ENCODE measurements at places on chromosomes 4 and X.

DNA sequence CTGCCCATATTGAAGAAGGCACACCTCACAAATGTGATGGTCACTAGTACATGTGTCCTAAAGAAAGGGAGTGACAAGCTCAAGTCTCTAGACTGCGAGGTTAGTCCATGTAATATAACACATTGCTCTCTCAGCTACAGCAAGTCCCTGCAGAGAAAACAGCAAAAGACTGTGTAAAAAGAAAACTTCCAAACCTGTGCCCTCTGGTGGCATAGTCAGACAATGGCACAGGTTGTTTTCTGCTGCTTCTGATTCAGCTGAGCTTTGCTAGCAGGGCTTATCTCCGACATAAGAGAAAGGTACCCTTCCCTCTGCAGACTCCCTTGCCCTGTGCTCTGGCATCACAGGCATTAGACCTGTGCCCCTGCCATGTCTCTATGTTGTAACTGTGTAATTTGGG is 1.4 kb upstream of the SERPINA7 start:
- no peak for DNase-seq

DNA sequence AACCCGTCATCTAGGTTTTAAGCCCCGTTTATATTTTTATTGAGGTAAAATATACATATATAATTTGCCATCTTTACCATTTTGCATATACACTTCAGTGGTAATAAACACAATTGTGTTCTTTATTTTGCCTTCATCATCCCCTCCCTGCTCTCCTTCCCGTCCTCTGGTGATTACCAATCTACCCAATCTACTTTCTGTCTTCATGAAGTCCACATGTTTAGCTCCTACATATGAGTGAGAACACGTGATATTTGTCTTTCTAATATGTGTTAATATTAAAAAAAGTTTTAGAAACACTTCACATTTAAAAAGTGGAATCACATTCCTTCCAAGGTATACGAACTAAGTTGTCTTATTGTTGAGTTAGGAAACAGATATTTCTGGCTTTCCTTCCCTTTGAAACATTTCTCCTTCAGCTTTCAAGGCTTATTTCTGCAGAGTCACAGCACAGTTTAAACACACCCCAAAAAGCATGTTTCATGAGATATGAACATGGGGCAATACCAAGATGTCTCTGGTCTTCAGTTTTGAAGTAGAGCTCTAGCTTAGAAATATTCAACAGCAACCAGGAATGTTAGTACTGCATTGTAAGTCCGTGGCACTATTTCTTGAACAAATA is 35.9 kb downstream of the GYPA start:
- no peak for DNase-seq

GRCh38 chr4:183637461-183637860 is 21.5 kb downstream of the RWDD4 start:
- peak; percentile 38 for DNase-seq

- no peak for DNase-seq
These were observed 49.5 kb downstream of the JADE3 start for GRCh38 chrX:46961574-46962283.

DNA sequence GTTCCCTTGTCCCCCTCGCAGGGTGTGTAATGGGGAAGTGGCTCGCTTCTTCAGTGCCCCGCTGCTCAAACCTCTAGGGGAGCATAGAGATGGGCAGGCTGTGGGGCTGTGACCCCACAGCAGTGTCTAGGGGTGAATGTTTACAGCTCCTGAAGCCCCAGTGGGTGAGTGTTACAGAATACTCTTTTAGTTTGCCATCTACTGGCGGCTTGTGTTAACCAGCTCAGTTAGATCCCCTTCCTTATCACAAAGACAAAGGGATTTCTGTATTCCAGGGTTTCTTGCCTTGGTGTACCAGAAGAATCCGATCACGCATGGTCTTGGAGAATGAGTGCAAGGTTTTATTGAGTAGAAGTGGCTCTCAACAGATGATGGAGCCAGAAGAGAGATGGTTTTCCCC is 108.1 kb upstream of the IQCM start:
- DNase-seq: no peak

DNA sequence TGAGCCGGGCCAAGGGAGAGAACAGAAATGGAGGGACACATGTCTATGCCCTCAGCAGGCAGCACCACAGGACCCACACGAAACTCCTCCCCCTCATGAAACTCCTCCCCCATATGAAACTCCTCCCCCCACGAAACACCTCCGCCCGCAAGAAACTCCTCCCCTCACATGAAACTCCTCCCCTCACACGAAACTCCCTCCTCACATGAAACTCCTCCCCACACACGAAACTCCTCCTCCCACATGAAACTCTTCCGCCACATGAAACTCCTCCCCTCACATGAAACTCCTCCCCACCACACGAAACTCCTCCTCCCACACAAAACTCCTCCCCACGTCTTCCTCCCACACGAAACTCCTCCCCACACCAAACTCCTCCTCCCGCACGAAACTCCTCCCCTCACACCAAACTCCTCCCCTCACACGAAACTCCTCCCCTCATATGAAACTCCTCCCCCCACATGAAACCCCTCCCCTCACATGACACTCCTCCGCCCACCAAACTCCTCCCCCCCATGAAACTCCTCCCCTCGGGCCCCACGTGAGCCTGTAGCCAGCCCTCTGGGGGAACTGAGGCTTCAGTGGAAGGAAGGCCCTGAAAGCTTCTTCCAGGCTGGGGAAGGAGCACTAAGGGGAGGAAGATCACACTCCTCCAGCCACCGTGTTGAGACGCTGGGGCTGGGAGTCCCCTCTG is 15.2 kb downstream of the ADRA2C start:
- DNase-seq: no peak

GRCh38 chrX:131801911-131802310 is 221.2 kb upstream of the STK26 start:
- DNase-seq: no peak

DNA sequence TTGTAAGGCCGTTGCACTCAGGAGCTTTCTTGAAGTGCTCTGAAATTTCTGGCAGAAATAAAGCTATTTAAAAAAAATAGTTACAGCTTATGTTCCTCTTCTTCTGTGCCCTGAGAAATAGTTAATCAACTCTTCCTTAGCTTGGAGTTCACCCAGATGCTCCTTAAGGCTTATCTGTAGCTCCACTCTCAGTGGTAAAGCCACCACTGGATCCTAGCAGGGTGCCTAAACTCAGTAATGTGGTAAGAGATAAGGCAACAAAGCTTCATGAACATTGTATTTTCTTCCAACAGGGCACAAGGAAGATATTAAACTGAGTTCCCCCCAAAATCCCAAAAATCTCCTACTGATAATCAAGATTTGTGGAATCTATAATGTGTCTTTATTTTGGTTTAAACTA is 299.5 kb downstream of the MAPK10 start:
- no peak for DNase-seq

DNA sequence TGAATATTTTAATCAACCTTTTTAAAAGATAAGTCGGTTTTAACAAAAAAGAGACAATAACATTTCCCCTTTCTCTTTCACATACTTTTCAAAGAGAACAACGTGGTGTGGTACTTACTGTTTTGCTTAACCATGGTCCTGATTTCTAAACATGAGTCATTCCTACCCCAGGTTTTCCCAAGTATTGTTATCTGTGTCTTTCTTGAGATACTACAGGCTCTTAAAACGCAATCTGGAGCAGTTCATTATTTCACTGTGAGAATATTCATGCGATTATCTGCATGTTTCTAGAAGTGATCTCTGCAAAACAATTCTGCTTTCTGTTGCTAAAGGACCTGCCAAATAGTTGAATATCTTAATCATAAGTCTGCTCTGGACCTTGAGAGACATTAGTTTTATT is 127.3 kb downstream of the TENM3 start:
- no peak for DNase-seq

- DNase-seq: peak; percentile 5
These were observed 786 bp upstream of the ZFX start for GRCh38 chrX:24148535-24149350.

DNA sequence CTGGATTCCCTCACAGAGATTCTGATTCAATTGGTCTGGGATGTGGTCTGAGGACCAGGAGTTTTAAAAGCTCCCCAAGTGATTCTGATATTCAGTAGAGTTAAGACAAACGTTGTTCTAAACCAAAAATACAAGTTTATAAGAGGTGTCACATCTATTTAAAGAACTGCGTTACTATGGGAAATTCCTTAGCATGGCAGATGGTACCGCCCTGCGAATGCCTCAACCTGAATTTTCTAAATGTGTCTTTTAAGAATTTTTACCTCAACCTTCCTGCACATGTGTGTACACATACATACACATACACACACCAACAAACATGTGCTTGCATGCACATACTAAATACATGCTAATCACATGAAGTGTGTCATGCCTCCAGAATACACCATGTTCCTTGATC is 328.9 kb upstream of the TAPT1 start:
- no peak for DNase-seq
